Progenitor cell of endocrine pancreas (in vitro differentiated cells): ENCODE measurements at places on chromosomes 5 and 9. TPM values are rescaled to one million over a fixed set of nuclear protein-coding genes. Genes with fewer than 3 reads are reported as not detected.

SPINK1 gene
- 3,409 and 3,546 TPM in 2 replicates for total RNA-seq

PTGR1 gene
- total RNA-seq: 50.1 and 53.2 TPM in 2 replicates

CHSY3 gene
- total RNA-seq: 0.84 and 1.3 TPM in 2 replicates

IL3 gene
- total RNA-seq: not detected in 2 replicates

CTXN3 gene
- total RNA-seq: not detected in 2 replicates

NUTM2G gene
- total RNA-seq: not detected in 2 replicates

DMRT3 gene
- total RNA-seq: 0.34 and 0.53 TPM in 2 replicates

FGF1 gene
- not detected in 2 replicates for total RNA-seq

OR1Q1 gene
- total RNA-seq: not detected in 2 replicates

FOXD4L4 gene
- 0.16 and 0.19 TPM in 2 replicates for total RNA-seq

DNA sequence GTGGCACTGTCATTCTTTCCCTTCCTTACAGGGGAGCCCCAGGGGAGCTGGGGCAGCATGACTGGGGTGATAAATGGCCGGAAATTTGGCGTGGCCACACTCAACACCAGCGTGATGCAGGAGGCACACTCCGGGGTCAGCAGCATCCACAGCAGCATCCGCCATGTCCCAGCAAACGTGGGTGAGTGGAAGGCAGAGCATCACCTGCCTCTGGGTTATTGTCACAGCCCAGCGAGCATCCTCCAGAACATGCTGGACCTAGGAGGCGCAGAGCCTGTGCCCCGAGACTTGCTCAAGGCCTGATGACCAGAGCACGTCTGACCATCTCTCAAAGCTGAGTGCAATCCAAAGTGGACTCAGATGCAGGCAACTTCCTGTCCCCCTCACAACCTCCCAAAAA lies 22.2 kb upstream of the ASS1 start:
- no peak for DNase-seq

DNA sequence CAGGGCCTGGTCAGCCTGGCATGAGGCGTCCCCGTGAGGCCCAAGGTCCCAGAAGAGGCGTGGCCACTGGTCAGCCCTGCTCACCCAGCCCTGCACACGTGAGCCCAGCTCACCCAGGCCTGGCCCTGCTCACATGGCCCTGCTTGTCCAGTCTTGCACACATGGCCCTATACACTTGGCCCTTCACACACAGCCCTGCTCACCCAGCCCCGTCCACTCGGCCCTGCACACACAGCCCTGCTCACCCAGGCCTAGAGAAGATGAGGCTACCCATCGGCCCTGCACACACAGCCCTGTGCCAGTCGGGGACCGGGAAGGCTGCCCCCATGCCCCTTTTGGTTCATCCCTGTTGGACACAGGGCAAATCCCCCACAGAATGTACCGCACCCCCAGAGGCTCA lies 28.4 kb downstream of the ZDHHC11B start:
- no peak for DNase-seq

- no peak for DNase-seq
Observed at GRCh38 chr5:143354025-143354424, 49.5 kb downstream of the NR3C1 start.

GRCh38 chr5:169719360-169720314 lies 82.6 kb downstream of the DOCK2 start:
- DNase-seq: no peak

DNA sequence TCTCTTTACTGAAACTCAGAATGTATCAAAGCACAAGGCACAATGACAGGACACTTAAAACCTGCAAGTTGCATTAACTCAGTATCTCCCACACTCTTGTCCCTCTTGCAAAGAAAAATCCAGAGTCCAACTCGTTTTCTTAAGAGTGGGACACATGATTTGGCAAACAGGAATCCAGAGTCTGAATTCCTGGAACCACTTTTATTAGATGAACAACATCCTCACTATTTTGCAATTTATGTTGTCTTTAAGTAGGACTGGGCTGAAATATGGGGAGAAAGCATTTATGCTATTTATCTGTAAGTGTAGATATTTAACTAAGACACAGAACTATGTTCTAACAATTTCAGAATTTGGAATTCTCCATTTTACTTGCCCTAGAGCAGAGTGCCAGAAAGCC lies 69.1 kb downstream of the ABCA1 start:
- no peak for DNase-seq

DNA sequence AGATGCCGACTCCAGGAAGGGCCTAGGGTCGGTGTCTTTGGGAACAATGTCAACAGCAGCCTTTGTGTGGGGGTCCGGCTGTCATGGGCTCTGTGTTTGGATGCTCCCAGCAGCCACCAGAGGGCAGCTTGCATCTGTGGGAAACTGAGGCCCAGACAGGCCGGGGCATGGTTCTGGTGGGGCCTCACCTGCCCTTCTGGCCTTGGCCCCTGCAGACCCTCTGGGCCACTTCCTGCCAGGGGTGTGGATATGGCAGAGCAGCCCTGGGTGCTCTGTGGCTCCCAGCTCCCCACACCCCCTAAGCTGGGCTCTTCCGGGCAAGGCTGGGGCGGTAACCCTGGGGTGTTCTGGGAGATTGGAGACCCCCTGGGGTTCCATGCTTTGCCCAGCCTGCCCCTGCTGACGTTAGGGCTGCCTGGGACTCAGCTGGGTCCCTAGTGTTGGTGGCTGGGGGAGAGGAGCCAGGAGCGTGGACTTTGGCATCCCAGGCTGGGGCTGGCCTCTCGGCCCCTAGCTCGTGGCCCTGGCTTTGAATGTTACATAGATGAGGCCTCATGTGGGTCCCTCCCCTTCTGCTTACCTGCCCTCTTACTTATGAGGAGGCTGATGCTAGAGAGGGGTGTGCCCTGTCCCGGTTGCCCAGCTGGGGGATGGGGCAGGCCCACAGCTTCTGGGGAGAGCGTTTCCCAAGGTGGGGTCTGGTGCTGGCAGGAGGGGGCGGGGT lies 38.3 kb downstream of the RXRA start:
- no peak for DNase-seq

DNA sequence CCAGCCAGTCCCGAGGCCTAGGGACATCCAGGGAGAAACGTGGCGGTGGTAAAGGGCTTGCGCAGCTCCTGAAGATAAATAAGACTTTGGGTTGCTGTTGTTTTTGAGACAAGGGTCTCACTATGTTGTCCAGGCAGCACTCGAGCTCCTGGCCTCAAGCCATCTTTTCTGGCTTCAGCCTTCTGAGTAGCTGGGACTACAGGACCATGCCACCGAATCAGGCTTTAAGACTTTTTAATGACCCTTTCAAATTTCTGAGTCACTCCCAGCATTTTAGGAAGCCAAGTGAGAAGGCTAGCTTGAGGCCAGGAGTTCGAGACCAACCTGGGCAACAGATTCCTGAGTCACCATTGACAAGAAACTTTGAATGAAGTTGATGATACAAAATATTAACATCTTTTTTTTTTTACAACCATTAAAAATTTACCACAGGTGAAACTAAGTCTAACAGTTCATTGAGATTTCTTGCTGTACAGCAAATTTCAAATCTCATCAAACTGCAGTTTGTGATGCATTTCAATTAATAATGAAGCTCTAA lies 817 bp upstream of the GNE start:
- DNase-seq: no peak

DNA sequence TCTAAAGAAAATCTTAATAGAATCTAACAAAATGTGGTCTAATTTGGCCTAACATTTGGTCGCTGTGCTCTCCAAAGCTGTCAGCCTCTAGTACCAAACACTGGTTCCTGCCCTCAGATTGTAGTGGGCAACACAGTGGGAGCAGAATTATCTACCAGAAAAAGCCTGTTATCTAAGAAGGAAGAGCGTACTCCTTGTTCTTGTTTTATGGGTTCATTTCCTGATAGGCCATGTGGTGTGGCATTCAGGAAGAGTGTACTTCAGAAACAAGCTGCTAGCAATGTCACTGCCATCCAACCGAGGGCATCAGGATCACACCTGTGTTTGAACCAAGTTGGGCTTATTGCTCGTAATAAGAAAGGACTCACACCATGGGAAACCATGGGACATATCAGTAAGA lies 487.9 kb upstream of the DAP start:
- DNase-seq: no peak

DNA sequence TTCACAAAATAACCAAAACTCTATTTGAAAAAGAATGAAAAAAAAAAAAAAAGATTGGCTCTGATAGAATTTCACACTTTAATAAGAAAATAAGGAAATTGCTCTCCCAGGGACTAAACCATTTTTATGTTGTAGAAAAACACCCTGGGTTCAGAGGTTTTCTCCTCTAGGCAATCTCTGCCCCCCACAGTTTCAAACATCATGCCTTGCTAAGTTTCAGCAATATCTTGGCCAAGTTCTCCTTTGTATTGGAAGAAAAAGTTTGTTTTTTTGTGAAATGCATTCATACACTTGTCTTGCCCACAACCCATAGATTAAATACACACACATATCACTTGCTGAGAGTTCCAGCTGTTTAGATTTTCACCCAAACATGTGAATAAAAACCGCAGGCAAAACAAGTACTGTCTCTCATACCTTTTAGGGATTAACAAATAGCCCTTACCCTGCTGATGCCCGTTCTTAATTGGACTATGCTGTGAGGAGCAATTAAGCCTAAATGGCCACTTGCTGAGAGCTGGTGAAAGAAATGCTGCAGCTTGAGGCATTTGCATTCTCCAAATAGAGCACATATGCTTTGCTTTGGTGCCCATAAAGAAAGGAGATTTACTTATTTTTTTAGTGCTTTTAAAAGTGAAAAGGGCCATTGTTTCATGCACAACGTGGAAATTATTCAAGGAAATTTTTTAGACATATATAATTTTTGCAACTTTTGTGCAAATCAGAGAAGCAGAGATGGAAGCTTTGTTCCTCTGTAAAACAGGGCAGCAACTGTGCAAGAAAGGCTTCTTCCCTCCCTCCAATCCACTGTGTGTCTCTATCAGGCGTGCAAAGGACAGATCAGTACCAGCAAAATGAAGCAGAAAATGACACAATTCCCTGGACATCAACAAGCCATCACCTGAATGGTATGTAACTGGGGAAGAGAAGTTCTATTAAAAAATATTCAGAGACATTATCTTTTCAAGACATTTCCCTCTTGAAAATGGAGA lies 262.4 kb upstream of the KIF2A start:
- no peak for DNase-seq

- no peak for DNase-seq
Observed at GRCh38 chr5:122849771-122850170, 4.4 kb downstream of the SNX24 start.

- no peak for DNase-seq
Observed at GRCh38 chr5:120466341-120467006, 2.4 kb downstream of the PRR16 start.

DNA sequence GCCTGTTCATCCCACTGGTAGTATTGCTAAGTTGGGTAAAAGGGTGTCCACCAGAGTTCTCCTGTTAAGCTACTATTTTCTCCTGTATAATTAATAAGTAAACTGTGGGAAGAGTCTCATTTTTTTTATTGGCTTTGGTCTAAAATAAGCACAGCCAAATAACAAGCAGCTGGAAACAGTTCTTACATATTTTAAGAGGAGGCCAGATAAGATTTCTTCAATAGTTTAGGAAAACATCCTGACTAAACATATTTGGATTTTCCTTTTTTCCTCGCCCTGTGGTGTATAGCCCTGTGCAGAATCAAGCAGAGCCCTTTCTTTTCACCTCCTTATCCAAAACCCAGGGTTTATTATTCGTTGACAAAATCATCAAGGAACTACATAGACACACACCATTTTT lies 122.2 kb upstream of the ZNF608 start:
- DNase-seq: no peak

DNA sequence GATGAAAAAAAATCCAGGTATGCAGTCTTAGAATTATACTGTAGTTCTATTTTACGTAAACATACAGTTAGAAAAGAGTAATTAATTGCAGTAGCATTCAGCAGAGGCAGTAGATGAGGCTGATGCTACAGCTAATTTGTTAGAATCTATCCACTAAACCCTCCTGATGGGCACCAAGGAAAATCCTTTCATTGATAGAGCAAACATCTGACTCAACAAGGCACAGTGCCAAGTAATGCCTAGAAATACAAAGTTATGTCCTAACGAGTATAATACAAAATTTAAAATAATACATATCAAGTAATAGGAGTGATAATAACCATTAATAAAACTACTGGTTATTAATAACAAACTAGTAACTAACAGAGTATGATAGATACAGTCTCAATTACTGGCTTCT lies 9.0 kb downstream of the MOCS2 start:
- DNase-seq: no peak

DNA sequence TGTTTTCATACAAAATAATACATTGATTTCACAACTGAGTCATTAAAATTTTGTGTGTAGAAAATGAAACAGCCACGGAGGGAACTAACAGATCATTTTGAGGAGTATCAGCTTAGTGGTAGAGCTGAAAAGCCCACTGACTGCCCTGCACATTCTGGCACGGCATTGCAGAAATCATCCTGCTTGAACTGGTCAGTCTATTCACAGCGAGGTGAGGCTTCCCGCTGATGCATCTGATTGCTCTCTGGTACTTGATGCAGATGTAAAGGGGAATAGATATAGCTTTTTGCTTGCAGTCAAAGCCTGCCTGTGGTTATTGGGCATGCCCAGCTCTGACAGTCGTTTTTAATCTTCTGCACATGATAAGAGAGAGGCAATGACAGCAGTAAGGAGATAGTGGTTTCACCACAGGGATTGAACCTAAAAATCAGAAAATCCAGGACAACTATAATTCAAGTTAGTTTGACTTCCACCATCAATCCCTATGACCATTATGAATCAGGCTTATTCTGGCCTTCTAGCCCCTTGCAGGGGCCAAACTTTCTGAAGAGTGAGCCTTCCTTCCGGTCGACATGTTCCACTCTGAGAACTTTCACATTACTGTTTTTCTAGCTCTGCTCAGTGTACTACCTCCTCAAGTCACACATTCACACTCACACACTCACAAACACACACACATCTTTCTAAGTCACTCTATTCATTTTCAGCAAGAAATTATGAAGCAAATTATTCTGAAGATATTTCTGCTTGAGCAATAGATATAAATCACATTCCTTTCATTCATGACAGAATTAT lies 782.8 kb upstream of the NUDT12 start:
- DNase-seq: no peak

GRCh38 chr5:156103155-156103885 lies 223.6 kb upstream of the SGCD start:
- no peak for DNase-seq

GRCh38 chr9:88488166-88488565 lies 46.8 kb upstream of the NXNL2 start:
- DNase-seq: no peak

GRCh38 chr9:80144856-80145255 lies 573.1 kb downstream of the TLE4 start:
- no peak for DNase-seq

DNA sequence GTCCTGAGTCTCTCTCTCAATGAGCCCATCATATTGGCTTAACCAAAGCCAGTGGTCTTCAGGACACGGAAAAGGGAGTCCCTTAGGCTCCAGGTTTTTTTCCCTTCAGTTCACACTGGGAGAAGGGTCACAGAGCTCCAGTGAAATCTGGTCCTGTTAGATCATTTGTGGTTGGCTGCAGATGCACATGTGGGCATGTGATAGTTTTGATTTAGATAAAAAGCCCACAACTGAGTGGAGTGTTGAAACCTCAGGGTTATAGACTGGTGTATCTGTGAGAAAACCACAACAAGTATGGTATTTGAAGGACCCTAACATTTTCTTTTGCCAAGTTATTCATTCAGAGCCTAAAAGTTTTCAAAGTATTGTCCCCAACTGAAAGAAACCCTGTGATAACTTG lies 46.7 kb downstream of the PRLR start:
- DNase-seq: no peak
